ENCODE measurements at places on chromosomes 6 and 20. TPM values are rescaled to one million over a fixed set of nuclear protein-coding genes. Genes with fewer than 3 reads are reported as not detected.

GRCh38 chr6:42226645-42227143 is 9.0 kb upstream of the MRPS10 start:
- no peak for DNase-seq

DNA sequence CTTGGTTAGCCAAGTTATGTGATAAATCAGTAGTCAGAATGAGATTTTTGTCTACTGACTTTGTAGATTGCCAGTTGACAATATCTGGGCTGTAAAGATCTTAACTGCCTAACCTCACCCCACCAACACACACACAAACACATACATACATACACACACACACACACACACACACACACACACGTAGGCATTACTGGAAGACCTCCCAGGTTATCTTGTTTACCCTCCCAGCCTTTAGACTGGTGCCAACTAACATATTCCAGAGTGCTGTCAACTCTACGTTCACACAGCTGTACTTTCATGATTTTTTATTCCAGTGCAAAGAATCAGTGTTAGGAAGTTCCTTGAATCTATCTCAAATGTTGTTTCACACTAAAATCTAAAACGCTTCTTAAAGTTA is 38.9 kb downstream of the BMP5 start:
- DNase-seq: no peak

The RHAG gene
- total RNA-seq: 0.62 TPM

The BPIFA2 gene
- not detected for total RNA-seq

The LTB gene
- not detected for total RNA-seq
